ENCODE measurements at places on chromosomes 6 and 20. TPM values are rescaled to one million over a fixed set of nuclear protein-coding genes. Genes with fewer than 3 reads are reported as not detected.

Gene EPPIN
- not detected for total RNA-seq

Gene C6orf52
- not detected for total RNA-seq

Gene TP53INP2
- total RNA-seq, result 5.8 TPM

Gene ANGPT4
- total RNA-seq, result not detected

Gene SLC2A10
- 43.7 TPM for total RNA-seq

Gene PKHD1
- not detected for total RNA-seq

Gene CLPSL1
- not detected for total RNA-seq

Gene ADGRG6
- total RNA-seq, result 1.4 TPM

Gene JPH2
- not detected for total RNA-seq

Gene BPIFB4
- total RNA-seq, result not detected

Gene MEP1A
- total RNA-seq, result not detected
